SK-N-DZ (cell line): ENCODE measurements at places on chromosomes 6 and 20.

DNA sequence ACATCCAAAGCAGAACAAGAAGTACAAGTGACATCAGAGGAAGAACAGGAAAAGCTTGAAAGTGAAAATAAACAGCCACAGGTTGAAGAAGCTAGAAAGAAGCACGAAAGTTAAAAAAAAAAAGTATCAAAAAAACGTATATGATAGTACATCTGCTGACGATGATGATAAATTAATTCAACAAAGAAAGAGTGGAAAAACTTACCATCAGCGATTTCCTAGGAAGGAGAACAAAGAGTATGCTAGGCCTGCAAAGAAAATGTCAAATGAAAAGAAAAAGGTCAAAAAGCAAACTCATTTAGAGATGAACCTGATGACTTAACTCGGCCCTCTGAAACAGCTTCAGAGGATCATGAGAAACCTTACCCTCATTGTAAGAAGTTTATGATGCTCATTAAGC is 3.7 kb downstream of the SAYSD1 start:
- DNase-seq = no peak

GRCh38 chr6:127637830-127638409 is 60.9 kb downstream of the C6orf58 start:
- no peak for DNase-seq

- DNase-seq = peak; percentile 70
Measured at GRCh38 chr6:34055223-34055933, 90.5 kb downstream of the GRM4 start.

DNA sequence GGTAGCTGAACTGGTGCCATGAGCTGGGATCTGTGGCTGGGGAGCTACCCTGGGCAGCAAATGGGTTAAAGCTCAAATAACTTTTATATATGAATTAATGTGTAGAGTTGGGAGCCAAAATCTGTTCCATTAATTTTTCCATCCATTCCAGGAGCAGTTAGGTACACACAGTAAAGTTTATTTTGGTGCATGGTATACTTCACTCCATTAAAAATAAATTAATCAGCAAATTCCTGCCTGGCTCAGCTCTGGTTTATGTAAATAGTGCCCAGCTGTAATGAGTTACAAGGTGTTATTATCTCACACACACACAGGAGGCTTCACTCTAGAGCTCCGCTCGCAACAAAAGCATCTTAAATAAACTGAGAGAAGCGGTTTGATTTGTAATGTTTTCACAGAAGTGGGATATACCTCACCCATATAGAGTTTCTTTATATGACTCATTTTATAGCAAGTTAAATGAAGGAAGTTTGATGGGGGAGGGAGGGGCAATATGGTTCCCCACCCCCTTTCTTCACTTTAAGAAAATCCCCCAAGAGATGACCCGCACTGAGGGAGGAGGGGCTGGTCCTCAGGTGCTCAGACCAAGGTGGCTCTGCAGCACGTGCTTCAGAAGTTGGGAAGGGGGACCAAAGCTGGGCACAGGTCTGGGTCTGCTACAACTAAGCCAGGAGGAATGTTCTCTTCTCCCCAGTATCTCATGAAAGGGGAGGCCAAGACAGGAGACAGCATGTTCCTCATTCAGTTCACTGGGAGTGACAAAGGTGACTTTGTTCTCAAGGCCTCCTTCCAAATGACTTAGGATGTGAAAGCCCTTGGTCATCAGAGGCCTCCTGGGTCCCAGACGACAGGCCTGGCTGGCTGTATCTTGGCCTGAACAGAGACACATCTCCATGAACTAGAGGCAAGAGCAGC is 10.5 kb upstream of the FAM83C start:
- DNase-seq = no peak
